Upper lobe of right lung (tissue), 1 donor: ENCODE measurements at places on chromosomes 3 and 15. TPM values are rescaled to one million over a fixed set of nuclear protein-coding genes. Genes with fewer than 3 reads are reported as not detected.

The MYO5C gene
- total RNA-seq = 80.0 TPM

DNA sequence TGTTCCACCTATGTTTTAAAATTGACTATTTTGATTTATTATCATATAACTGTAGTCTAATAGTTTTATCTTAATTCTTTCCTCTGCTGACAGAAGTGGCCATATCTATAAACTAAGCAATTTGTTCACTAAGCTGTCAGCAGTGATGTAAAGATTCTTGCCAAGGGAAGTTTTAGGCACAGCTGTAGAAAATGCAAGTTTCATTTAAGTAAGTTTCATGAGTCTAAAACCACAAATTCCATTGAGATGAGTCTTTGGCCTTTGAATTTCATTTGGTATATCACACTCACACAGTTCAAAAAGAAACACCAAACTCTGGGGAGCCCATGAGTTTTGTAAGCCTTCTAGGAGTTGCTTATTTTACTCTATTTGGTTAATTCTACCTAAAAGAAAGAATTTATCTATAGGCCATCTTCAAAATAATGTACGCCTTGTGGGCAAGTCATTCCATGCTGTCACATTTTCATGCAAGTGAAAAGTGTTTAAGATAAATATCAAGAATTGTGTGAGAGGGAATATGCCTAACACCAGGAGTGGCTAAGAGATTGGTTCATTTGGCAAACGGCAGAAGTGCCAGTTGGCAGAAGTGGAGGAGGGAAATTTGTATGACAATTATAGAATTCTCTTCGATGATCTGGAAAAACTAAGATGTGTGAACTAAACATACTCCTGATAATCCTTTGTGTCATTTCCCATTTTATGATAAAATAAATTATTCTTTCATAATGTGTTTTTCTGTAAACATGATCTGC is 292.9 kb downstream of the ZIC4 start:
- no peaks in the 10 kb centered on the region for H3K36me3 ChIP-seq
- no peaks in the 10 kb centered on the region for H3K4me1 ChIP-seq
- DNase-seq = no peak
- no peaks in the 10 kb centered on the region for H3K27me3 ChIP-seq

GRCh38 chr3:144058713-144059112 is 87.1 kb downstream of the DIPK2A start:
- H3K4me3 ChIP-seq = no peak overlapping the region
- DNase-seq = no peak
- H3K27me3 ChIP-seq = no peaks in the 10 kb centered on the region
- no peaks in the 10 kb centered on the region for H3K36me3 ChIP-seq

The CASR gene
- total RNA-seq = 0.20 TPM

DNA sequence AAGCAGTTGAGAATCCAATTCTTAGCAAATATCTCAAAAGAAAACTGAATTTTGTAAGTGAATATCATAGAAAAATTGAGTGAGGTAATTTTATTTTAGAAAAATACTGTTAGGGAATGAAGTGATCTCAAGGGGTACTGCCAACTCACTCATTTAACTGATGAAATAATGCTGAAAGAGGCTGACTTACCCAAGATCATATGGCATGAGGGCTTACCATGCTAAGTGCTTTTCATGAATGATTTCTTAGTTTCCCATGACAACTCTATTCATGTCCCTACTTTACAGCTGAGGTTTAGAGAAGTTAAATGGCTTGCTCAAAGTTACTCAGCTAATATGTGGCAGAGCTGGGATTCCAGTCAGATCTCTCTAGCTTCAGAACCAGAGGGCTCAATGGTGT is 30.6 kb downstream of the CCDC14 start:
- no peak for DNase-seq
- no peak overlapping the region for H3K27ac ChIP-seq
- H3K4me3 ChIP-seq = no peak overlapping the region
- H3K36me3 ChIP-seq = peaks cover 24% of the 10 kb centered on the region
- H3K27me3 ChIP-seq = no peaks in the 10 kb centered on the region

GRCh38 chr3:37833302-37834186 is 28.1 kb upstream of the CTDSPL start:
- no peaks in the 10 kb centered on the region for H3K27me3 ChIP-seq
- no peaks in the 10 kb centered on the region for H3K4me1 ChIP-seq
- no peak overlapping the region for H3K27ac ChIP-seq
- no peak overlapping the region for H3K4me3 ChIP-seq

The ARGFX gene
- total RNA-seq = not detected

The IGSF11 gene
- total RNA-seq = 0.46 TPM
